ENCODE measurements at places on chromosomes 6 and 20.

DNA sequence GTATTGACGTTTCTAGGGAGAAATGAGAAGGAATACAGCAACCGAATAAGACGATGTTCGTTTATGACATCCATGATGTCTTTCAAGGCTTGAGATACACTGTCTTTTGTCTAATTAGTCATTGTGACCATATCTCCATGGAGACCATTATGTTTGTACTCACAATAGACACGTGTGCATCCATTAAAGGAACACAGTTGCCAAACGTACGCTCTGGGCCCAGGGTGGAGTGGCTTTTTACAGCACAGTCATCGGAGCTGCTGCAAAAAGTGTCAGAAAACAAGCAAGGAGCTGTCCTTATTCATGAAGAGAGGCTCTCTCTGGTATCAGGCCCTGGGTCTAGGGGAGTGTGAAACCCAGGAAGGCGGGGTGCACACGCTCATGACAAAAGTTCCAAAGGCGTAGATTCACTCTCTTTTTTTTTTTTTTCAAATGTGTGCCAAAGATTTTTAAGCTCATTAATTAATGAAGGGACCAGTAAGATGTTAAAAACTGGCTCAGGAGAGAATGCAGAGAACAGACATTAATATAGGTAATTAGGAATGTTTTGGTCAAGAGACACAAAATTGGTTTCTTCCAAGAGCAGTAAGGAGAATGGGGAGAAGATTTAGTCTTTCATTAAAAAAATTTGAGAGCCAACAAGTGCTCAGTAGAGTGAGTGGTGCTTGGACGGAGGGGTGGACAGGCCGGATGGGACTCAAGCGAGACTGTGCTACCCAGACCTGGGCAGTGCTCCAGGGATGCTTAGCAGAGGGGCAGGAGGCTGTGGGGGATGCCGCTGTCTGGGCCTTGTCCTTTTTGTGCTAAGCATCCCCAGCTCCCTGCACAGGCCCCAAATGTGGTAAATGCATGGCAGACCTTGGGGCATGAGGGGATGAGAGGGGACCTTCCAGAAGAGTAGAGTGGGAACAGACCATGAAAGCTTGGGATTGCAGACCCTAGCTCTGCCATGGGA lies 34.9 kb upstream of the GTSF1L start:
- no peak for DNase-seq

- no peak for DNase-seq
These were observed 615.9 kb downstream of the RNF144B start for GRCh38 chr6:19002976-19003560.

GRCh38 chr6:26241033-26241895 lies 123.7 kb upstream of the BTN3A2 start:
- no peak for DNase-seq

DNA sequence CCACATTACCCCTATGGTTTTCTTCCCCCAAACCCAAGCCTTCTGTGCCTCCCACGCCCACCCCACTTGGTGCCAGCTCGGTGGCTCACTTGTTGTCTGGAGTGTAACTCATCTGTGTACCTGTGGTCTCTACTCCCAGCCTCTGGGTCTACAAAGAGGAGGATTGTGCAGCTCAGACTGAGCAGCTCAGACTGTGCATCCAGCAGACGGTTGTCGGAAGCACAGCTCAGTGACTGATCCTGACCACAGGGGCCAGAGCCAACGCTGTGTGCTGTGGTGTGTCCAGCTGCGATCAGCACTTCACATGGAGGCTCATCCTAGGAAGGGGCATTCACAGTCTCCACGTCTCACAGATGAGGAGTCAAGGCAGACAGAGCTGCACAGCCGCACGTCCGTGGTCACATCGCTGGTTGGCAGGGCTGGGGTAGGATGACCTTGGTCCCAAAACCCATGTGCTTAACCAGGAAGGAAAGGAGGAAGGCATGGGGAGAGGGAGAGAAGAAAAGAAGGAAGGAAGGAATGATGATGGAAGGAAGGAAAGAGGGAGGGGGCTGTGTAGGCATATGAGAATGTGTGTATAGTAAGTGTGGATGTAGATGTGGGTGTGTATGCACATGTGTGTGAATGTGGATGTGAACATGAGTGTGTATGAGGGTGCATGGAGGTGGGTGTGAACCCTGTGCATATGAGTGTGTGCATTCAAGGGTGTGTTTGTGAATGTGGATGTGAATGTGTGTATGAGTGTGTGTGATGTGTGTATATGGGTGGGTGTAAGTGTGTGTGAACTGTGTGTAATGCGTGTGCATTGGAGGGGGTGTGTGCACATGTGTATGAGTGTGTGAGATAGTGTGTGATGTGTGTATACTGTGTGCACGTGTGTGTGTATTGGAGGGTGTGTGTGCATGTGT lies 28.2 kb upstream of the STX16 start:
- no peak for DNase-seq

GRCh38 chr6:31663961-31664789 lies 622 bp downstream of the GPANK1 start:
- no peak for DNase-seq

DNA sequence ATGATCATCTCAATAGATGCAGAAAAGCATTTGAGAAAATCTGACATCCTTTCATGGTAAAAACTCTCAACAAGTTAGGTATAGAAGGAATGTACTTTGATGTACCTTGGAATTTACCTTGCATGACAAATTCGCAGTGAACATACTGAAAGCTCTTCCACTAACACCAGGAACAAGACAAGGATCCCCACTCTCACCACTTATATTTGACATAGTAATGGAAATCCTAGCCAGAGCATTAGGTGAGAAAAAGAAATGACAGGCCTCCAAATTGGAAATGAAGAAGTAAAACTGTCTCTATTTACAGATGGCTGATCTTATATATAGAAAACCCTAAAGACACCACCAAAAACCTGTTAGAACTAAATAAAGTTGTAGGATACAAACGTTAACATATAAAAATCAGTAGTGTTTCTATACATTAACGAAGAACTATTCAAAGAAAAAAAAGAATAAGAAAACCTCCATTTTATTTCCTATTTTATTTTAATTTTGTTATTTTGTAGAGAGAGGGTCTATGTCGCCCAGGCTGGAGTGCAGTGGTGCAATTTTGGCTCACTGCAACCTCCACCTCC lies 26.9 kb downstream of the PCNA start:
- DNase-seq: no peak

DNA sequence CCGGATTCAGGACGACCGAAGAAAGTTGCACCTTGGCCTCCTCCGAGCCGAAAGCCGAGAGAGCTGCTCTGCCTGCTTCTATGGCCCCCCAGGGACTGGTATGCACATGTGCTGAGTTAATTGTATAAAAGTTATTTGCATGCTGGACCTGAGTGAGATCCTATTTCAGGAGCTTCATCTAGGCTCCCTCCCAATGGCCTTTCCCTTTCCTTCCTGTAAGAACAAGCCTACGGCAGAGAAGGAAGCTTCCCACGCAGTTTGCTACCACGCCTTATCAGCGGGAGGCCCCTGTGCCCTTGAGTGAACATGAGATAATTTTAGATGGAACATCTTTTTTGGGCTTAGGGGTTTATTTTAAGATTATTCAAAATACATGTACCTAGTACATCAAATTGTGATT lies 65.9 kb downstream of the RIN2 start:
- DNase-seq: no peak

GRCh38 chr6:106372838-106373501 lies 12.5 kb downstream of the CRYBG1 start:
- DNase-seq: no peak

DNA sequence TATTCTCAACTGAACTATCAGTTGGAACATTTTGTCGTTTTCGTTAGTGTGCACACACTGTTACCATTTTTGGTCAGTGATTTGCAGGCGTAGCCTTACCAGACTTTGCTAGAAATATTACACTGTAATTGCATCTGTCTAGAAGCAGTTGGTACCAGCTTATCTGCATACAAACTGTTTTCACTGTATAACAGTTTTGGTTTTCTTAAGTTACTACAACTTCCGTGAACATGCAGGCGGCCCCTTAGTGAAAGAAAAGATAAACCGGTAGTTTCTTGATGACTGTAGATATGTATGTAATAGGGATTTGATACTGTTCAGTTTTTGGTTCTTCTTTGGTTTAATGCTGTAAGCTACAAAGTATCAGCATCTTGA lies 1.3 kb downstream of the DSTN start:
- no peak for DNase-seq

GRCh38 chr6:49929340-49929739 lies 34.6 kb downstream of the DEFB114 start:
- no peak for DNase-seq

- no peak for DNase-seq
These were observed 304.1 kb downstream of the CDH4 start for GRCh38 chr20:61556111-61556510.

DNA sequence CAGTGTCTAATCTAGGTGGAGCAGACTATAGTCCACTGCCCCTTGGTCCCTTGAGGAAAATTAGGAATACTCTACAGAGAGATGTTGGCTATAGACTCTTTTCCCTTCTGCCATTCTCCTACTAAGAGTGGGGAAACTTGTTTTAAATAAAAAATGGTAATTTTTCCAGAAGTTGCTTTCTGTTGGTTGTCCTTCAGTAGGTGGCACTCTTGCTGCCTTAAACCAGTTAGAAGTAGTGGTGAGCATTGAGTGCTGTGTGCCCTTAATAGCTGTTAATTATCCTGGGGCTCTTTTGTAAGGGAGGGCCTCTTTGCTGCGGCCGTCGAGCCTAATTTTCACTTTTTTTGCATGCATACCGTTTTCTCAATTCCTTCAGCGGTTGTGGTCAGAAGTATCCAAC lies 2.8 kb downstream of the CMTR1 start:
- no peak for DNase-seq

DNA sequence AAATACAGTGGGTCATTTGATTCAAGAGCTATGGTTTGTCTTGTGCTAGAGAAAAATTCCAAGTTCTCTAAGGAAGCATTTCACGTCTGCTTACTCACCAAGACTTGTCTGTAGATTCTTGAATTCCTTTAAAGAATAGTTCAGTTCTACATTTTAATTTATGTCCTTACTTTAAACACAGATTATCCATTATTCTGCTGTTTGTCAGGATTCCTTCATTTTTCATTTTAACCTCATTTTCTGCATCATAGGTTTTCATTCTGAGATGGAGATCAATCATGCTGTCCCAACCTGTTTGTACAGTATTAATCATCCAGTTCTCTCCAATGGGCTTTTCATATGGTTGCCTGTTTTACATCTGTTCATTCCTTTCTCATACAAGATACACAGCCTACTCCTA lies 24.5 kb upstream of the POPDC3 start:
- no peak for DNase-seq

- DNase-seq: no peak
These were observed 5.9 kb downstream of the GTF2H5 start for GRCh38 chr6:158174024-158174423.

DNA sequence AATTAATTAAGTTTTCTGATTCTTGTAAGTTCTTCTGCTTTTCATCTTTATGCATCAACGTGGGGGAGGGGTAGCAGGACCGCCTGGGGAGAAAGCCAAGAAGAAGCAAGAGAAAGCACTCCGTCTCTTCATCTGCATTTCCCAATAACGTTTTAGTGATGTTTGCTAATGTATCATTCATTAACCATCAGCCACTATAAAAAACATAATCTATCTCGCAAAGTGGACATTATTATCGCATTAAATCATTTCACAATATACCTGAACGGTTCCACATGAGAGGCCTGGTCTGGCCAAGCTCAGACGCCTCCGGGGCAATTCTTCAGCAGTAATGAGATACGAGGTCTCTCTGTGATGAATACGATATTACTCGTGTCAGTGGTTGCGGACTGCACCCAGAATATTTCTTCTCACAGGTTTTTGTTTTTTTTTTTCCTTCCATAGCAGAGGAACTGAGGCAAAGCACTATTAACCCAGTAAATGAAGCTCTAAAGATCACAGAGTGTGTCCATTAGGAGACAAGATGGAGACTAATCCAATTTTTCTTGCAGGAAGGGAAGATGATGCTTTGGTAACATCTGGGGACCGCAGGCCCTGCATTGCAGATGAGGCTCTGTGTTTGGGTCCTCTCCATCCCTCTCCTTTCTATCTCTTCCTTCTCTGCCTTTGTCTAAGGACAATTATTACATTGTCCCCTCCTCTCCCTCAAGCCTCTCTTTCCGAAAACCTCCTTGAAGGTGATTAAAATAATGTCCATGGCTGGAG lies 156.1 kb downstream of the SLC35B3 start:
- DNase-seq: no peak

- no peak for DNase-seq
These were observed 246.8 kb upstream of the STXBP5 start for GRCh38 chr6:146957181-146958093.

- DNase-seq: no peak
These were observed 51.1 kb downstream of the LHFPL5 start for GRCh38 chr6:35856250-35856649.

GRCh38 chr20:19806806-19807190 lies 48.7 kb downstream of the RIN2 start:
- DNase-seq: no peak

GRCh38 chr6:28254121-28254519 lies 2.1 kb upstream of the ZKSCAN4 start:
- no peak for DNase-seq

DNA sequence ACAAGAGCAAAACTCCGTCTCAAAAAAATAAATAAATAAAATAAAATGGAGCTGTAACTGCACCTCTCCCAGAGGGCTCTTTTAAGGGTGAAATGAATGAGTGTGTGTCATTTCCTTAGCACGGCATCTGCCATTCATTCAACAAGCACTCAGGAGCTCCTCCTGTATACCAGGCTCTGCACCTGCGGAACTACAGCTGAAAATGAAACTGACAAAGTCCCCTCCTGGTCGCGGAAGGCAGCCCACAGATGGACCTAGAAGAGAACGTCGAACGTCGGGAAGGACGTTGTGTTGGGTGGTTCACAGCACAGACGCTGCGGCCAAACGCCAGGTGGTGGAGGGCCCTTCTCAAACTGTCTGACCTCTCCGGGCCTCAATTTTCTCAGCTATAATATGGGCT lies 256.4 kb downstream of the TFAP2C start:
- no peak for DNase-seq

DNA sequence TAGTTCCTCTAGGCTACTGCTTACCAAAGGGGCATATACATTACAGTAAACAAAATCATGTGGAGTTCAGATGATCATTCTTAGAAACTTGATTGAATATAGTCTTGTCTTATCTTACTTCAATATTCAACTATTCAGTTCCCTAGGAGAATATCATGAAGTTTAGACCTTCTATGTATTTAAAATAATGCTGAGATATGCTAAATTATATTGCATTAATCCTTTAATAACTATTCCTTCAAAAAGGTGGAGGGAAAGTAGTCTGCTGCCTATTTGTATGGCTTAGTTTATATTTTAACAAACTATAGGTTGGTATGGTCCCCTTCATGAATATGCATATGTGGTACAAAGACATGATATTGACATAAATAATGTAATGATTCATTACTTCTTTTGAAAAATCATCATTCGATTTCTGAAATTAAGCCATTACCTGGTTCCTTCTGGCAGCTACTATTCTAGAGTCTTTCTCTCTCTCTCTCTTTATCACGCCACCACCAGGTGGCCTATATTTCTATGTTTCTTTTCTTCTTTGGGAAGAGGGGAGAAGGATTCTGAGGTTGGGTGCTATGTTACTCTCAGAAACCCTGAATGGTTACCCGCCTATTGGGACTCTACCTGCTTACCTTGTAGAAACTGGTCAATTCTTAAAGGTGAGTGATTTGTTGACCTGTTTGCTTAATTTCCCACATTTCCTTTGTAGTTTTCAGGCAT lies 855.8 kb downstream of the HACE1 start:
- DNase-seq: no peak

- no peak for DNase-seq
These were observed 9.4 kb upstream of the SRC start for GRCh38 chr20:37336369-37337207.
